ENCODE measurements at places on chromosomes 12 and 14.

- no peak for DNase-seq
Measured at GRCh38 chr14:68306934-68307789, 485.7 kb downstream of the ZFP36L1 start.

GRCh38 chr12:66237505-66238175, 48.6 kb downstream of the IRAK3 start:
- DNase-seq = no peak

DNA sequence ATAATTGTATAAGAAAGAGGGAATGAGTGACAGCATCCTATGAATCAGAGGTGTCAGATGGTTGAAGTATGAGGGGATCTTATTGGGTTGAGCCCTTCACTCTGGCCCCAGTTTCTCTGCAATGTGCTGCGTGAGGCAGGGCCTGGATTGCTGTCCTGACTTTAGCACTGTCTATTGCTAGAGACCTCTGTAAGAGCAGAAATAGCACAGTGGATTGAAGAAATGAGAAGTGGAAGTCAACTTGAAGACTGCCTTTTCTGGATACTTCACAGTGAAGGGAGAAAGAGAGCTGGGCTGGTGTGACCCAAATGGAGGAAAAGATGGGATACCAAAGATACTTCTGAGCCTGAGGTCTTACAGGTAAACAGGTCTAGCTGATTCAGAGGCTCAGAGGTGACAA, 5.8 kb downstream of the ASCL4 start:
- DNase-seq = no peak

DNA sequence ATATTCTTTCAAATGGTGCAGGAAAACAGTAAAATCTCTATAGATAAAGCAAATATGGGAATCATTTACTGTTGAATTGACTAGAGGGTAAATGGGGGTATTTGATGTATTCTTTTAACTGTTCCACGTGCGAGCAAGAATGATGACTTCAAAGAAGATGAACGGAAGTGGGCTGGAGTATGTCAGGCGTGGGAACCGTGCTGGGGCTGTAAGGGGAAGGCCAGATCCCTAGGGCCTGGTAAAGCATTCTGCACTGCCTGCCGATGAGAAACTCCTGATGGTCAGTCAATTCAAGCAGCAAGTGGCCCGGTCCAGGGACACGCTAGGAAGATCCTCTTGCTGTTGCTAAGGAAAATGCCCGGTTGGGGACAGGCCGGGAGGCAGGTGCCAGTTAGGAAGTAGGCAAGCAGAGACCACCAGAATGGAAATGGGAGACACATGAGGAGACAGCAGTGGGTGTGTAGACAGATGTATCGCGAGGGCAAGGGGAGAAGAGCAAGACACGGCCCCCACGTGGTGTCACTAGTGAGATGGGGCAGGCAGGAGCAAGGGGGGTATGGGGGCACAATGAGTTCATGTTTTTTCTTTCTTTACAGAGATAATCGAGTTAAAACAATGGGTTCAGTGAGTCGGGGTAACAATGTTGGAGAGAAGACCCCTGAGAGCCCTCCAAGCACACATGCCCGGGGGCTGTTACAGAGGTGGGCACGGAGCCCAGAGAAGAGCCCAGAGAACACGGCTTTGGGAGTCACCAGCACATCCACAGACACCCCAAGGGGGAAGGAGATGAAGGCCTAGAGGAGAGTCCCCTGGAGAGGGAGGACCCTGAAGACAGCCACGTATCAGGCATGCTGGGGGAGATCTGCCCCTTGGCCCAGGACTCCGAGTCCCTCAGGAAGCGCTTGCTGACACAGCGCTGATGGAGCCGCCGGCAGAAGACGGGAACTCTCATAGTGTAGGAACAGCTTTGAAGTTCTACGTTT, 37.2 kb downstream of the FBXO21 start:
- DNase-seq = no peak

DNA sequence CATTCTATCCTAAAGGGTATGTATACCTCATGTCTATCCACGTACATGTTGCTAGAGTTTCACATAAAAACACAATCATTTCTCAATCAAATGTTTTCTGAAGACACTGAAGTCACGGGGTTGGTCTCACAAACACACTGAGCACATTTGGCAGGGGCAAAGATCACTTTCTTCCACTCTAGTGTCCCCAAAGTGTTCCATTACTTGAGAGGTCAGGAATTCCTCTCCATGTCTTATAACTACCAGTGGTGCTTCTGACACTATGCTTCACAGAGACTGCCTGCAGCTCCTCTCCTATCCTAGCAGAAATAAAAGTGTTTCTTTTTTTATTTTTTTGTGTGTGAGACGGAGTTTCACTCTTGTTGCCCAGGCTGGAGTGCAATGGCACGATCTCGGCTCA, 19.1 kb downstream of the ZFYVE1 start:
- DNase-seq = no peak

DNA sequence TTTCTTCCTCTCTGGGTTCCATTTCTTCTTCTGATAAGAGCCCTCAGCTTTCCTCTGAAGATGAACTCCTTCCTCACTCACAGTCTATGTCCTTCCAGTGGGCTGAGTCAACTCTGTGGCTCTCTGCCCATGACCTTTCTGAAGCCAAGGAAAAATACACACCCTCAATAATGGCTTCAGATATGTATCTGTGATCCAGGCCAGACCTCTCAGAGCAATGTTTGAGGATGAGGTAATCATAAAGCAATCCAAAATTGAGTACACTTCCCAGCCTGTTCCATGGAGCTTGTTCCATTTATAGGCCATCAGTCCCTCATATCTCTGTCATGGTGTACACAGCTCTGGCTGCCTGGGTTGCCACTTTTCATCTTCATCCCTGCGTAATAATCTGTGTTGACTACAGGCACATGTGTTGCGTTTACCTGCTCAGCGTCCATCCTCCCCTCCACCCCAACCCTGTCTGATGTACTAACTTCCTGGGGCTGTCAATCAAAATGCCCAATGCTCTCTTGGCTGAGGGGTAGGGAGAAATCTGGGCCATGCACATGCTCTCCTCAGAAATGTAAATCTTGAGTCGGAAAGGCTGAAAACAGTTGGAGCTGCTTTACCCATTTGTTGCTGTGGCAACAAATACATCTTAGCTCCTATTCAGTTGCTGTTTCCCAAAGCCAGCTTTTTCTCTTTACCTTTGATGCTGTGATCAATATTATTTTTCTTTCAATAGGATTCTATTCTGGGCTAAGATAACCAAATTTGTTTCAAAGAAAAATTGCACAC, 377.8 kb upstream of the TMEM132C start:
- DNase-seq = no peak
